ENCODE measurements at places on chromosomes 16 and 17. TPM values are rescaled to one million over a fixed set of nuclear protein-coding genes. Genes with fewer than 3 reads are reported as not detected.
A peak's percentile ranks its signal among the peaks of the same experiment; 100 is the strongest.

NOXO1 gene
- total RNA-seq, result under 0.01 TPM

DNA sequence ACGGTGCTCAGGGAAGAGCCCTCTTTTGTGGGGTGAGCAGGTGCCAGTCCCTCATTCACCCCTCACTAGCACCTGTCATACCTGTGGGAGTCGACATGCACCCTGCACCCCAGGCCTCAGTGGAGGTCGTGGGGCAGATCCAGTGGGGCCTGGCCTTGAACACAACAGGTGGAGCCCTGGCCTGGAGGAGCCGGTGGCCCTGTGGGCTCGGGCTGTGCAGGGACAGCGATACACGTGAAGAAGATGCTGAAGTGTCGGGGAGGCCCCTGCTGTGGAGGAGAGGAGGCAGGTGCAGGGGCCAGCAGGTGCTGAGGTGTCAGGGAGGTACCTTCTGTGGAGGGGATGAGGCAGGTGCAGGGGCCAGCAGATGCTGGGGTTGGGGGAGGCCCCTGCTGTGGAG is 31.8 kb downstream of the ZNF750 start:
- DNase-seq, result peak; percentile 74

SEPTIN12 gene
- total RNA-seq, result not detected

DNA sequence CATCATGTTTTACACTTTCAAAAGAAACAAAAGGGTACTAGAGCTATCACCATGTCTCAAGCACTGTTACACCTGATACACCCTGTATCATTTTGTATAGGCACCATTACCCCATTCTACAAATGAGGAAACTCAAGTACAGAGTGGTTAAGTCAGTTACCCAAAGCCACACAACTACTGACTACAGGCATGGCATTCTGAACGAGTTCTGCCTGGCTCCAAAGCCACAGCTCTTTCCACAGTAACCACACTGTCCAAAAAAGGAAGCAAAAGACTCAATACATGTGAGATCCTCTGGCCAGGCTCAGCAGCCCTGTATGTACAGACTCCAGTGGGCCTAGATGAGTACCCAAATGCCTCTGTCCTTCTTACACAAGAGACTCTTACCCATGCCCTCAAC is 4.7 kb downstream of the DYNC1LI2 start:
- DNase-seq, result no peak
